ENCODE measurements at places on chromosomes 6 and 20.

DNA sequence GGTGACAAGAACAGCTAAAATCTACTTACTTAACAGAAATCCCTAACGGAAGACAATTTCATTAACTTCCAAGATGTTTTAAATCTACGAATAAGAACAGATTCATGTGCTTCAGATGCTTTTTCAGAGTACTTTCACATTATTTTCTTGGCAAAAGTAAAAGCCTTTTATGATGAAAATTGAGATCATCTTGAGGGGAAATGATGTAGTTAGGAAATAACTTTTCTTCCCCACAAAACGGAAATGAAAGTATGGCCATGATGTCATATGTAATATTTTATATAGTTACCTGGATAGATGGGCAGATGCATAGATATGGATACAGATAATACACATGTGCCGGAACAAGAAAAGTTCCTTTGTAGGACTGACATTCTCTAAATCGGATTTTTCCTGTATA lies 32.8 kb downstream of the SASH1 start:
- DNase-seq = no peak

GRCh38 chr20:58567437-58567836 lies 52.2 kb upstream of the APCDD1L start:
- DNase-seq = no peak

GRCh38 chr20:23744817-23745216 lies 5.9 kb downstream of the CST1 start:
- DNase-seq = no peak

GRCh38 chr6:112030206-112030960 lies 23.5 kb upstream of the CCN6 start:
- DNase-seq = no peak

DNA sequence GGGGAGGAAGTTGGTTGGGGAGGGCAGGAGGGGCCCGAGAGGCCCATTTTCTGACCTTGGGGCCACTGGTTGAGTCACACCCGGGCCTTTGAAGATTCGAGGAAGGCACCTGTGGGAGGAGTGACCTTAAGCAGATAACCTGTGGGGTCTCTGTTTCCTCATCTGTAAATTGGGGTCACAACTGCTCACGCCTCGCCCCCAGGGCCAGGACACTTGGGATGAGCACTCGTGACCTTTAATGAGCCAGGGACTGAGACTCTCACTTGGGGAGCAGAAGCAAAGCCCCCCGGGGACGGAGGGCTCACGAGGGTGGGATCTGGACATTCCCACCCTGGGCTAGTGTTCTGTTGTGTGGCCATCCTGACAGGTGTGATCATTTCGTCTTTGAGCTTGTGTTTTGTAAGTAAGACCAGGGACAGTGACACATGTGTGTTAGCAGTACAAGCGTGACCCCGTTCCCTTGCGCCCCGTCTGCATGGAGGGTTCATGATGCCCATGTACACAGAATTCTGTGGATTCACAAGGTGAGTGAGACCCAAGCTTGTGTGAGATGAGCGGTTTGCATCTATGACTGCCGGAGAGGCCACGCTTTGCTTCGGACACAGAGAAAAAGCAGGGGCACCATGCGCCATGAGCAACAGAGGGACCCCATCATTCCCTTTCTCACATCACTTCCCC lies 79.3 kb upstream of the PMEPA1 start:
- DNase-seq = no peak

GRCh38 chr6:35725721-35726438 lies 11.0 kb upstream of the ARMC12 start:
- DNase-seq = no peak

DNA sequence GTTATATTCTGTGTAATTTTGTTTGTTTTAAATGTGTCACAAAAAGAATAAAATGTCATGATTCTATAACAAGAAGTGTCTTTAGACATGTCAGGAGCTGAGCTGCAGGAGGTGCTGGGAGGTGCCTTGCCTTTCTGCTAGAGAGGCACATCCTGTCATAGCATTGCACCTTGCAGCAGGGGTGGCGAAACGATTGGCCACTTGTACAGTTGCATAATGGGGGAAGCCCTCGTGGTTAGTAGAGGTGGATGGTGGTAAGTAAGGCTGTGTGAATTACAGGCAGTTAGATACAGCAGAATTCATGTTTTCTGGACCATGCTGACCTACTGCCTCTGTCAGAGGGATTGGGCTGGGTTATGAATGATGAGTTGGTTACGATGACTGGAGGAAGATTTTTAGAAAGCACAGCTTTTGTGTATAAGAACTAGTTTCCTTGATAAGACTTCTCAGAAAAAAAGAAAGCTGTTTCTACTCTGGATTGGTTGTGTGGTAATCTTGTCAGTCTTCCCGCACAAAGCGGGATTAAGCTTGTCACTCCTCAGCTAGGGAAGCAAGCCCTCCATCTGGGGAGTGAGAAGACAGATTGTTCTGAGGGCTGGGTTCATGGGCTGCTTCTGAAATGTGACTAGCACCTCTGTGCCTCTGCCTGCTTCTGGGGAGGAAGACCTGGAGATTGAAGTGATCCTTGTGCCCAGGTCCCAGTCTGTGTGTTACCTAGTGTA lies 74.9 kb downstream of the FOXO3 start:
- no peak for DNase-seq

DNA sequence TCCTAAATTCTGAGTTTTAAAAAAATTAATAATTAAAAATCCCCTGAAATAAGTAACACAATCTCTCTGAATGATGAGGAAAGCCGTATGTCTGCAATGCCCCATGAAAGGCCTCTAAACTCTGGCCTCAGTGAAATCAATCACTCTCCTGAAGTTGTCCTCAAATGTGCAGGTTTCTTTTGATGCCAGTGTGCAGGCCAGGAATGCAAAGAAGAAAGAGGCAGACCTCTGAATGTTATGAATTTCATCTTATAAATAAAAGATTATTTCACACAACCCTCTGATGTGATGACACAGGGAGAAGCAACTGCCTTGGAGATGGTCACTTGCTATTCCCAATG lies 121.8 kb downstream of the TBXT start:
- DNase-seq = no peak

- no peak for DNase-seq
Measured at GRCh38 chr6:31423550-31423949, 20.2 kb downstream of the MICA start.

DNA sequence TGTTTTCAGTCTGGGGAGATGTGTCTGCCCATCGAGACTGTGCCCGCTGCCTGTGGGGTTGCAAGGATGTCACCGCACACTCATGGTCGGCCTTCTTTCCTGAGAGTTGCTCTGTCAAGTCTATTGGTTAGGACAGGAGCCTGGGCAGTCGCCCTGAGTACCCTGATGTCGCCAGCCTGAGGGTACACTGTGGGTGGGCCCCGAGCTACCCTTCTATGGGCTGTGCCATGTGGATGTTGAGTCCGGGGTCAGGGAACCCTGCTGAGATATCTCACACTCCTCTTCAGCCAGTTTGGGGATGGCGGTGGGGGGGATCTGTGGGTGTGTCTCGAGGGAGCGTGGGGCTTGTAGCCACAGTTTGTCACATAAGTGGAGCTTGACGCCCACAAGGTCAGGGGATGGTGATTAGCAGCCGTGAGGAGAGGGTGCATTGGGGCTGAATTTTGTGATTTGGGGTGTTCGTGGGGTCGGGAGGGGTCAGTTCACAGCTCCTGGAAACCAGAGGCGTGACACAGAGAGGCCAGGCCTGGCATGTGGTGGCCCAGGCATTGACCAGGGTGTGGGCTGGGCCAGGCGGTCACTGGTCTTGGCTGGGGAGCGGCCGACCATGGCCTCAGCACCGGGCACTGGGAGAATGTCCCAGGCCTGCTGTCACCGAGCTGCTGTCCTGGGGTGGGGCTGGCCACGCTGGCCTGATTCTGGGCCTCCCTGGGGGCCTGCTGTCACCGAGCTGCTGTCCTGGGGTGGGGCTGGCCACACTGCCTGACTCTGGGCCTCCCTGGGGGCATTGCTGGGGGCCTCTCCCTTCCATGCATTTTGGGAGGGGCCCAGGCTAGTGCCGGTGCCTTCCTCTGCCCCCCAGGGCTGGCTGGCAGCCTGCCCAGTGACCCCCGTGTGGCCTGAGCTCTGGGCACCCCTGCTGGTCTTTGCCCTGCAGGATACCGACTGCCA lies 1.6 kb upstream of the NPBWR2 start:
- no peak for DNase-seq

- no peak for DNase-seq
Measured at GRCh38 chr6:3232017-3232945, 4.8 kb upstream of the TUBB2B start.

- no peak for DNase-seq
Measured at GRCh38 chr6:160265869-160266476, 7.4 kb upstream of the SLC22A2 start.

- DNase-seq = no peak
Measured at GRCh38 chr6:20261685-20262084, 49.4 kb upstream of the MBOAT1 start.

DNA sequence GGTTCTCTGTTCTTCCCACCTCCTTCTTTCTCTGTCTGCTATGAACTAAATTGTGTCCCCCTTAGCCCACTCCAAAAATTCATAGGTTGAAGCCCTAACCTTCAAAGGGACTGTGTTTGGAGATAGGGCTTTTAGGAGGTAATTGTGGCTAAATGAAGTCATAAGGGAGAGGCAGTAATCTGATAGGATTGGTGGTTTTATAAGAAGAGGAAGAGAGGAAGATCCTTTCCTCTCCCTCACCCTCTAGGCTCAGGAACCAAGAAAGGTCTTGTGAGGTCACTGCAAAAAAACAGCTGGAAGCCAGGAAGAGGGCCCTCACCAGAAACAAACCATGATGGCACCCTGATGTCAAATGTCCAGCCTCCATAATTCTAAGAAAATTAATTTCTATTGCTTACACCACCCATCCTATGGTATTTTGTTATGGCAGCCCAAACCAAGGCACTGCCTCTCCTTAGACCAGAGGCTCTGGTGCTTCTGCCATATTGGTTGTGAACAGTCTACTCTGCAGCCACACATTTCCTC lies 135.1 kb upstream of the COL21A1 start:
- no peak for DNase-seq

- no peak for DNase-seq
Measured at GRCh38 chr6:105484238-105485161, 81.6 kb upstream of the PREP start.

DNA sequence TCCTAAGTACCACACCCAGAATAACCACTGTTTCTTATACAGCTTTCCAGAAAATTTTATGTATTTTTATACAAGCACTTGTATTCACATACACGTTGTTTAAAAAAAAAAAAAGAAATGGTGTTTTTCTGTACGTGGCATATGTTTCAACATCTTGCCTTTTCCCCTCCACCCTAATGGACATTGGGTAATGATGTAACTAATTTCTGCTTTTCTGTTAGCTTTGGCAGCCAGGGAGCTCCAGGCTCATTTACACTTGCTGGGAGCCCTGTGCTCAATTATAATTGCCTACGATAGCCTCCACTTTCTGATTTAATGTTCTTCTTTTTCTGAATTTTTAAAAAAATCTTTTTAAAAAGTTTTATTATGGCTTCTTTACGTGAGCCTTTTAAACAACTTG lies 352.4 kb downstream of the UTRN start:
- no peak for DNase-seq

- no peak for DNase-seq
Measured at GRCh38 chr6:15619330-15619729, 43.5 kb downstream of the DTNBP1 start.

- DNase-seq = no peak
Measured at GRCh38 chr6:48016020-48016755, 94.8 kb downstream of the PTCHD4 start.

DNA sequence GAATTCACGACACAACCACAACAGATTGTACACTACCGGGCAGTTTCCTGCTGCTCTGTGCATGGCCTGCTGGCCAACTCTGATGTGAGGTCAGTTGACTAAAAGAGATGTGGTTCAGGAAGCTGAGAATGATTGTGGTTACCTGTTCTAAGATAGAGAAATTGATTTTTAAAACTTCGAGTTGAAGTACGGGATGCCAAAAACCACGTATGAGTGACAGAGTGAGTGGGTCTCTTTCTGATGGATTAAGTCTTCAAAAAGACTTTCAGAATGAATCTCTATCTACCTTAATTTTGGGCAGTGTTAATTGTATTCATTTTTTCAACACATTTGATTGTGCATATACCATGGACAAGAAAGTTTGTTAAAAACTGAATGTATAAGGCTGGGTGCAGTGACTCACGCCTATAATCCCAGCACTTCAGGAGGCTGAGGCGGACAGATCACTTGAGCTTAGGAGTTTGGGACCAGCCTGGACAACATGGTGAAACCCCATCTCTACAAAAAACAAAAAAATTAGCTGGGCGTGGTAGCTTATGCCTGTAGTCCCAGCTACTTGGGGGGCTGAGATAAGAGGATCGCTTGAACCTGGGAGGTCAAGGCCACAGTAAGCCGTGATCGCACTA lies 121.2 kb downstream of the SGK1 start:
- no peak for DNase-seq

GRCh38 chr6:133394630-133395029 lies 153.5 kb downstream of the EYA4 start:
- no peak for DNase-seq

DNA sequence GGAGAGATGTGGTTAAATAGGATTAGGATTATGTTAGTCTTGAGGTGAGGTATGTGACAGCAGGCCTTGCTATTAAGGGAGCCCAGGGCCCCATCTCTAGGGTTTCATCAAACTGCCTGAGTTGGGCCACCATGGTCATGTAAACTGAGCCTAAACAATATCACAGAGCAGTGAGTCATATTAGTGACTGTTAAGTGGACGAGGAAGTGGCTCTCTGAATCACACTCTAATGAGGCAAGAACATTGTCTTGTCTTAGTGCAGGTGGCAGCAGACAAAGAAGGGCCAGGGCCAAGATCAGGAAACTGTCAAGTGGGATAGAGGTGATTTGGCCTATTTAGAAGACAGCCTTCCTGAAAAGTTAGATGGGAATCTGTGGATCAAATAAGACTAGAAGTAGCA lies 23.1 kb downstream of the ENPP3 start:
- no peak for DNase-seq

DNA sequence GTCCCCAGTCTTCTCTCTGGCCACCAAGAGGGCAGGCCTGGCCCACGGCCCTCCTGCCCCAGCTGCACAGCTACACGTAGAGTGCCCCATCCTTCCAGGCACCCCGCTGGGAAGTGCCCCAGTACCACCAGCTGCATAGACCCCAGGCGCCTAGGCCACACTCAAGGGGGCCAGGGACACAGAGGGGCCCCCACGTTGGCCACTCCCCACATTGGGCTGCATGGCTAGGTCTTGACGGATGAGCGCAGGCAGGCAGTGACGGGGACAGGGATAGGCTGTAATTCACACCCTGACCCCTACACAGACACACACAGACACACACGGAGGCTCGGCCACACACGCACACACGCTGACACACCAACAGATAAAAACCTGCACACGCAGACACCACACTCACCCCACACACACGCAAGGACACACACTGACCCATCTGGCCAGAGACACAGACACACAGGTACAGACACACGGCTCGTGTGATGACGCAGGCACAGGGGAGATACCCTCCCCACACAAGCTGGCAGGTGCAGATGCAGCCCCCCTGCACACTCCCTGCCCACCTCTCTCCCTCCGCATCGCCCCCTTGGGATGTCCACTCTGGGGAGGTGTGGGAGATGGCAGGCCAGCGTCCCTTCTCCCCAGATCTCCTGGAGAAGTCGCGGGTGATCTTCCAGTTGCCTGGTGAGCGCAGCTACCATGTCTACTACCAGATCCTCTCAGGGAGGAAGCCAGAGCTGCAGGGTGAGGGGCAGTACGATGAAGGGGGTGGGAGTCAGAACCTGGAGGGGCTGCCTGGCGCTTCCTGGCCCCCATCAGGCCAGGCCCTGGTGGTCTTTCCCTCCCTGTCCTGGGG lies 30.0 kb downstream of the MYH7B start:
- DNase-seq = no peak

- DNase-seq = no peak
Measured at GRCh38 chr6:135320721-135321621, 139.9 kb downstream of the MYB start.

GRCh38 chr20:63635431-63636141 lies 8.7 kb upstream of the GMEB2 start:
- DNase-seq = no peak

Data from thoracic aorta (tissue), 2 donors.